ENCODE measurements at places on chromosomes 12 and 14.

GRCh38 chr12:11457996-11458645 is 62.8 kb upstream of the PRB2 start:
- DNase-seq = no peak

GRCh38 chr14:93496856-93497741 is 66.4 kb downstream of the UNC79 start:
- DNase-seq = no peak

GRCh38 chr12:84085046-84085445 is 827.6 kb downstream of the SLC6A15 start:
- DNase-seq = no peak

DNA sequence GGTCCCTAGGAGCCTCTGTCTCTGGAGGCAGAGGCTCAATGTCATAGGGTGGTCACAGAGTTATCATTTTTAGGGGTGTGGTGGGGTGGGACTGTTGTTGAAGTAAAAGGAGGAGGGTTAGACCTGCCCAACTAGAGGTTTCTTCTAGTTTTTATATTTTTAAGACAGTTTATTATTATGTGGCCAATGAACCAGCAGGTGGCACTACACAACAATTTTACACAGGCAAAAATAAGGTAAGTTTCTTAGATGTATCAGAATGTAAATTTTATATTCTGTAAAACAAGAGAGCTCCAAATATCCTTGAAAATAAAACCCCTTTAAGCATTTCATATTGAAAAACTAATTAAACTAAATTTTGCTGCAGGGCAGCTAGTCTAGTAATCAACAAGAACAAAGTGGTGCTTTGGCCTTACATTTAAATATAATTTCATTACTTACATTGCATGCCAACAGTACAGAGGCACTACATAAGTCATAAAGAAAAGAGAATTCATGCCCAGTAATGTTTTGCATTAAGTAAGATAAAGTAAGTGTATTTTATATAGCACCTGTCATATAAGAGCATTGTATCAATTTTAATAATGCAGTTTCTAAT is 22.2 kb upstream of the OVCH1 start:
- DNase-seq = no peak
